ENCODE measurements at places on chromosomes 2 and 18.

- no peak for DNase-seq
Observed at GRCh38 chr2:392926-393280, 105.0 kb upstream of the ALKAL2 start.

- no peak for DNase-seq
Observed at GRCh38 chr18:71505526-71505925, 1038.6 kb downstream of the CBLN2 start.

DNA sequence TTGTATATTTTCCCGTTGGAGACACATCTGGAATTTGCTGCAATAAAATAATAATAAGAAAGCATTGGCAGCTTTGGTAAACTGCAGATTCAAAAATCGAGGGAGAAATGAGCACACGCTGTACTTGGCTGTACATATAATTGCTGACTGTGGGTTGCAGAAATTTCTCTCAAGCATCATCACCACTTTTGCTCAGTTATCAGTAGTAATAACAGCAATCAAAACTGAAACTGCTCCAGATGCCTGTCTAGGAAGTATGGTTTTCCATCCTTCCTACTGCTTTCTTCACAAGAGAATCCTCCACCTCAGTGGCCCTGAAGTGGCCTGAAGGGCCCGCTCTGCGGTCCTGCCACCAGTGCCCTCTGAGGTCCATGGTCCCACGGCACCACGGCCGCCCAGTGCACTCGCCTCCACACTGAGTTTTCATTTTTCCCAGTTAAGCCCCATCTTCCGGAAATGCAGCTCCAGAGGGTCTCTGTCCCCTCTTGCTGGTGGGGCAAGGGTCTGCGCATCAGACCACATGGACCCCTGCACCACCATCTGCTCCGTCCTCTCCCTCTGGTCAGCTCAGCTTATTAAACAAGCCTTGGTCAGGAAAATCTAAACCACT, 3.9 kb downstream of the DUSP28 start:
- no peak for DNase-seq

DNA sequence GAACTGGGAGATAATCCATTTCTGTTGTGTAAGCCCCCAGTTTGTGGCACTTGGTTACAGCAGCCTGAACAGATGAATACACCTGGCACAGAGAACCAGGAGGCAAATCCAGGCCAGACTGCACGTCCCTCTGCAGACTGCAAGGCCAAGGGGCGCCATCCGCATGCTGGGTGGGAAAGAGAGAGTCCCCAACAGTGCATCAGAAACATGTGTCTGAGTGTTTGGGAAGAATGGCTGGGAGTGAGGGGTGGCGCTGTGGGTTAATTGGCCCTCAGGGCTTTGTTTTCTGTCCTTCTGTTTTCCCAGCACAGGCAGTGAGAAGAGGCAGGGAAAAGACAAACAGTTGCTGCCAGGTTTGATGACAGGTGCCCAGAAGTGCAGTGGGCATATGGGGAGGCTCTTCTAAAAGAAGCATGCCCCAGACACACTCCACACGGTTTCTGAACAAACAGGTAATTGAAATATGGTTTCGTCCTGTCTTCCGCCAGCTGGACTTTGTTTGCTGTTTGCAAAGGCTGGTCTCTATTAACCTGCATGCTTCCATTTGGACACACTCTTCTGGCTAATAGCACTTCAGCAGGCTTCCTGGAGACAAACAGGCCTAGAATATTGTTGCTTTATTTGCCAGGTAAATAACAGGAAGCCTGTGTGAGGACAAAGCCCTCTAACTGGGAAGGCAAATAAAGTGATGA, 43.4 kb upstream of the SEC11C start:
- peak; percentile 98 for DNase-seq

- no peak for DNase-seq
Observed at GRCh38 chr18:9685615-9685890, 22.5 kb upstream of the RAB31 start.

GRCh38 chr18:76376668-76377358, 118.2 kb downstream of the ZNF516 start:
- no peak for DNase-seq

- DNase-seq: peak; percentile 19
Observed at GRCh38 chr2:202185156-202185555, 53.2 kb downstream of the SUMO1 start.

DNA sequence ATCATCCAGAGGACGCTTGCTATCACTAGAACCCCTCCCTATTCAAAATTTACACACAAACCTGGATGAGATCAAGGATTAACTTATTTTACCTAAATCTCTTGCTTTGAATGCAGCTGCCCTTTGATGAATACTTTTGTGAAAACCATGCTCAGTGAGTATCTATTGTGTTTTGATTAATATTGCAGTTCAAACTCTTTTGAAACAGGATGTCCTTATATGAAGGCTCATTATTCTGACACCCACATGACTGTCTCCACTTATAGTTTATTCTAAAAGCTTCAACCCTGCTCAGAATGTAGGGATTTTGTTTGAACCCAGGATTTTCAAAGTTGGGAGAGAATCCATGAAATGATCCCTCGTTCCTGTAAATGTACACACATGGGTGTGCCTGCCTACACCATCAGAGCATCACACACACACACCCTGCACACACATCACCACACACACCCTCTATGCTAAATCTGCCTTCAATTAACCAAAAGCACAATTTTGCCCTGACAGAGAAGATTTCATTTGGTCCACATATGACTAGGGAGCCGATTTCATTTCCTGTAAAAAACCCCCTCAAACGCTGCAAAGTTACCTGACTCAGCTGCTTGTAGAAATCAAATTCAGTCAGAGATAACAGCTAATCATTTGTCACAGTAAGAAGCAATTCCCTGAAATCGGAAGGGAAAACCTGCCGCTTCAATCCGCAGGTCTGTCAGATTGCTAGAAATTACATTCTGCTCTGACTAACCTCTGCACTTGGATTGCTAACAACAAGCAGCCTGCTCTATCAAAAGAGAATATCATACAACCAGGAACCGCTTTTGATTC, 65.2 kb downstream of the ZEB2 start:
- DNase-seq: no peak

DNA sequence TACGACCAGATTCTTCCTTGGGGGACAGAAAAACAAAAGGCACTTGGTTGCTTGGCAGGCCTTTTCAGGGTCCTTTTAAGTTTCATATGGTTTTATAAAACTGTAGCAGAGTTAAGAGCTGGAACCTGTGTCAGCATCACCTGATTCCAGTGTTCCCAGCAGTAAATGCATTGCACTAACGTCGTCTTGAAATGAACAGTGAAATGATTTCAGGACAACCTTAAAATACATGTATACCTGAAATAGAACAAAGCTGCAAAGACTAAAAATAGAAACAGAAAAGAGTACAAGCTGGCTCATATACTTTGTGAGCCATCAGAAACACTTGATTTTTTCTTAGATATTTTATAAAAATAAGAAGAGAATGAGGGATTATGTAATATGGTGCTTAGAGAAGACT, 51.9 kb downstream of the ACSL3 start:
- no peak for DNase-seq

- no peak for DNase-seq
Observed at GRCh38 chr2:96574364-96574763, 37.8 kb downstream of the ARID5A start.

DNA sequence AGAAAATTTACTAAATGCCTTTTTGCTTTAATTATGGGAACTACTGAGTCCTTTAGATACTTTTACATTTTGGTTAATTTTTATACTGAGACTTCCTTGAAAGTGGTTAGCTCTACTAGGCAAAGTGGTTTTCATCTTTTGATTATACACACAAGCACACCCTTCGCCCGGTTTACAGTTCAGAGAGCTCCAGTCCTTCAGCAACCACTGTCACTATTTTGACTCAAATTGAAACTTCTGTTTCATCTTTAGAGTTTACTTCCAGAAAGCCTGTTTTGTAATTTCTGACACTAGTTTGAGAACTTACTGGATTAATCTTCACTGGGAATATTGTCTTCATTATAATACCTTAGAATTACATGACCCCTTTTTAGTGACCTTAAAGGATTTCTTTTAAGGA, 140.3 kb upstream of the FOSL2 start:
- DNase-seq: no peak

DNA sequence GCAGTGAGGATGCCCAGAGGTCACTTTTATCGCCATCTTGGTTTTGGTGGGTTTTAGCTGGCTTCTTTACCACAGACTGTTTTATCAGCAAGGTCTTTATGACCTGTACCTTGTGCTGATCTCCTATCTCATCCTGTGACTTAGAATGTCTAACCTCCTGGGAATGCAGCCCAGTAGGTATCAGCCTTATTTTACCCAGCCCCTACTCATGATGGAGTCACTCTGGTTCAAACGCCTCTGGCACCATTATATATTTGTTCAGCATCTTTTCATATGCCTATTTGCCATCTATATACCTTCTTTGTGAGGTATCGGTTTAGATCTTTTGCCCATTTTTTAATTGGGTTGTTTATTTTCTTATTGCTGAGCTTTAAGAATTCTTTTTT, 7.2 kb upstream of the CCNT2 start:
- no peak for DNase-seq

DNA sequence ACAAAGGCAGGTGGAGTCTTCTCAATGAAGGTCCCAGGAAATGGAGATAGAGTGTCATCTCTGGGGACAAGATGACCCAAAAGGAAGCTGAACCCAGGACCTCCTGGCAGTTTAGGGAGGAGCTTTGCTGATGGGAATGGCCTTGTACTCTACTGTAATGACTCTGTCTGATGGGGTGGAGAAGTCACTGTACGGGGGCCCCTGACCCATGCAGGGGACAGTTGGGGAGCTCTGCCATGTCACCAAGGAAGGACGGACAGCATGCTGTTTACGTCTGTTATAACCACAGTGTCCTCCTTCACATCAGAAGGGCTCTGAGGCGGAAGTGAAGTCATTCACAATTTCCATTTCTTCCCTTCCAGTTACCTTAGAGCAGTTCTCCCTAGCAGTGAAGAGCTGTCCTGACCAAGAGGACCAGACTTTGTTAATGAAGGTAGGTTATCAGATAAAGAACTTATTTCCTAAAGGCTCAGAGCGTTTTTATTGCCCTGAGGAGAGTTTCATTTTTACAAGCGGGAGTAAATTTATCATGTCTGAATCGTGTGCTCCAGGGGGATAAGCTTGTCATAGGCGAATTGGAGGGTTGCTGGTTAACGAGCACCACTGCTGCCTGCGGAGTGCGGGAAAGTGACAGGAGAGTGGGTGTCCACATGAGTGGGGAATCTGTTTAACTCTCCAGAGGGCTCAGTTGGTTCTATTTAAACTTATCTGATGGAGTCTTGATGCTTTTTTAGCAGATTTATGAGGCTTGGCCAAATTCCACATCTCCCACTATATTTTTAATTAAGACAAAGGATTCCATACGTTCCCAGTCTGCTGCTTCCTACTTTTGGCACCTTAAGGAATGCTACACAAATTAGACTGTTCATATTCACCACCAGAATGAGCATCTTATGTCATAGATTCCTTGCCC, 71.6 kb upstream of the BCL2L11 start:
- no peak for DNase-seq

DNA sequence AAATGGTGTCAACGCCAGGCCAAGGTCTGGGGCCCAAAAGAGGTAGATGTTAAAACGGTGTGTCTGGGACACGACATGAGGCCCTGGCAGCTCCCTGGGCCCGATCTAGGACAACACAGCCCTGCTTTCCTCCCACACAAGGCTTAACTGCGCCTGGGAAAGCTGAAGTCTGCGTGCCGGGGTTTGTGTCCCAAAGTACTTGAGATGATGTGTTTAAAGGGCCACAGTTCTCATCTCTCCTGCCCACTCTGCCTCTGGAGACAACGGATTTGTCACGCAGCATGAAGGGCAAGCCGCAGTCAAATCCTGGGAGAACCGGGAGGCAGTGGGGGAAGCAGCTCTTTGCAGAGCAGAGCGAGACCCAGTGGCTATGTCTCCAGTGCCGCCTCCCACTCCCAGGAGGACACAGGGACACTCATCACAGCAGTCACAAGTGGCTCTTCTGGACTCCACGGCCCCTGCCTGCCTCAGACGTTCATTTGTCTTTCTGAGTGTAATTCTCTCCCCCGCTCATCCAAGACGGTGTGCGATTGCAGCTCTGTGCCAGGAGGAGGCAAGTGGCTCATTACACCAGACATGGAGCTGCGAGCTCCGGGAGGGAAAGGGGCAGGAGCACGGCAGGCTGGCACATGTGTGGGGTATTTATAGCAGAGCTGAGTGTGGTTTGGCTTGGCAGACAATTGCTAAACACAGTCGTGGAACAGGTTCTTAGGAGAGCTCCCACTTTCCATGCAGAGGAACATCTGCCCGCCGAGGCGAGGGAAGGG, 57.7 kb upstream of the SEMA4C start:
- DNase-seq: peak; percentile 61
